Esophagus muscularis mucosa (tissue), 4 donors: ENCODE measurements at places on chromosomes 6 and 20.
A peak's percentile ranks its signal among the peaks of the same experiment; 100 is the strongest.

GRCh38 chr20:58763076-58763475 is 70.5 kb downstream of the NPEPL1 start:
- H3K4me3 ChIP-seq, result no peak overlapping the region
- H3K4me1 ChIP-seq, result no peaks in the 10 kb centered on the region

GRCh38 chr6:5630636-5631035 is 369.3 kb downstream of the FARS2 start:
- H3K27ac ChIP-seq, result no peak overlapping the region
- no peaks in the 10 kb centered on the region for H3K36me3 ChIP-seq
- no peak for DNase-seq
- no peaks in the 10 kb centered on the region for H3K4me1 ChIP-seq
- no peaks in the 10 kb centered on the region for H3K27me3 ChIP-seq

DNA sequence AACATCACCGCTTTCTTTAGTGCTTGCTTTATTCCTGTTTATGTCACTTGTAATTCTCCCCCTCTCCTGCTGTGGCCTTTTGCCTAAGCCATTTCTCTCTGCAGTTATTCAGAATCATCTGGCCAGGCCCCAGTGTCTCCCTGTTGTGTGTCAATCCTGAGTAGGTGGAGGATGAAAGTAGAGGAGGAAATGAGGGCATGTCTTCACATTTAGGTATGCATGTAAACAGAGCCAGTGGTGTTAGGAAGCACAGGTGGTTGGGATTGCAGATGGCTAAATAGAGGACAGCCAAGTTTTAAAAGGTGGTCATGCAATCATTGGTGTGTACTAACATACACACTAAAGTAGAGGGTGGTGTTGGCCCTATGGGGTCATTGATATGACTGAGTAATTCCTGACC is 5.2 kb downstream of the PRSS35 start:
- no peaks in the 10 kb centered on the region for H3K4me1 ChIP-seq
- H3K27me3 ChIP-seq, result no peaks in the 10 kb centered on the region
- no peak overlapping the region for H3K27ac ChIP-seq

DNA sequence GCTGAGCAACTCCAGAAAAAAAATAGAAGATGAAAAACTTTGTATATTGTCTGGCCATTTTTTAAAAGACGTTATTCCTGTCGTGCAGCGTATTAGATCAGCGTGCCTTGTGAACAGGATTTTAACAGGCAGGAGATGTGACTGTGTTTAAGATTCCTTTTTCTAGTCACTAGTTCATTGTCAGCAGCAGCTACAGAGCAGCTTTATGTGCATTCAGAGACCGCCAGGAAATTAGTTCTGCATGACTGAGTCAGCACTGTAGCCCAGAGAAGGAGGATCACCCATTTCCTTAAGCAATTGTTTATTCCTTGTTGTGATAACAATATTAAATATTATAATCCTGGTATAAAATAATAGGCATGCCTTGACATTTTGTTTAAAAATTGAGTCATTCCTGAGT is 75.4 kb upstream of the ADGRB3 start:
- H3K4me3 ChIP-seq, result no peak overlapping the region
- no peak for DNase-seq
- no peak overlapping the region for H3K27ac ChIP-seq
- no peaks in the 10 kb centered on the region for H3K27me3 ChIP-seq
- no peaks in the 10 kb centered on the region for H3K36me3 ChIP-seq
- H3K4me1 ChIP-seq, result no peaks in the 10 kb centered on the region

DNA sequence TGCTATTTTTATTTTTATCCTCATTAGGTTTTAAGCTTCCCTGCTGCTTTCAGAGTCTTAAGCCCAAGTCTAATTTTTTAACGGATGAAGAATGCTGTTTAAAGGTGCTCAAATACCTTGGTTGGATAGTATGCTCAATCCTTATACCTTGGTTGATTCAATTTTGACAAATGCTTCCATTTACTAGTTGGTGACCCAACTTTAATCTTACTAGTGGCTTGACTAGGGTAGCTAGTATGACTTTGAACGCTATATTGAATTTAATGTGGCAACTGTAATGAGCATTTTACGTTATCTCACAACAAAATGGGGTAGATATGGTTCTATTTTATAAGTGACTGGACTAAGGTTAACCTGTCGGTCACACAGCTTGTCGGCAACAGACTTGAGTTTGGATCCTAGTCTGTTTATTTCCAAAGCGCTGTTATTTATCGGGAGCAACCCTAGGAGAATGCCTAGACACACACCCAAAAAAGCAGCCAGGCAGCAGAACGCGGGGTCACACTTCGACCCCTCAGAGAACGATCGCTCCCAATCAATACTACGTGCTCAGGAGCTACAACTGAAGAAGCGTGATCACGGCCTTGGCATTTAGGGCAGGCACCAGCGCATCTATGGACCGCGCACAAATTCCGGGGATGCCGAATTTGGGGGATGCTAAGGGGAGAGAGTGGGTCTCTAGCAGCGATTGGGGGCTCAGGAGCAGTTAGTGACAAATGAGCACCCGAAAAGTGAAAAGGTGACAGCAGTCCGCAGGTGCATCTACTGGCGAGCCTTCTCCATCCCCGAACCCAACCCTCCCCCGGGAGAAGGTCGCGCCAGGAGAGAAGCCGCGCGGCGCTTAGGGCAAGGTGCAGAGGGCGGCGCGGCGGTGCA is 586 bp upstream of the ALDH5A1 start:
- DNase-seq, result no peak
- H3K36me3 ChIP-seq, result no peaks in the 10 kb centered on the region
- peaks cover 27% of the 10 kb centered on the region for H3K4me1 ChIP-seq
- H3K4me3 ChIP-seq, result peak overlapping the region; percentile 61

DNA sequence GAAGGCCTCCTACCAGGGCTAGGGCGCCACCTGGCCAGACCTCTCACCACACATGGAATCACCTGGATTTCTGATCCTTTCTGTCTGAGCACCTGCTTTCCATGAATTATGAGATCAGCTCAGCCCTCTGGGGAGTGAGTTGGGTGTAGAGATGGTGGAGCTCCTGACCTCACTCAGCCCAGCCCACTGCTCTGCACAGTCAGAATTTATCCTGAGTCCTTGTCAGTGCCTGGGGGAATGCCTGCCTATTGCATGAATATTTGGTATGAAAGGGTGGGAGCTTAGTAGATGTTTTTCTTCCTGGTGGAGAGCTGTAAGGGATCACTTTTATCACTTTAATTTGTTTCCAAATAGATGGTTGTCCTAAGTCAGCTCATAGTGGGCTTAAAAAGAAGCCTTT is 47.5 kb downstream of the DTD1 start:
- H3K4me3 ChIP-seq, result no peak overlapping the region
- H3K27me3 ChIP-seq, result no peaks in the 10 kb centered on the region
- DNase-seq, result no peak
- H3K36me3 ChIP-seq, result peaks cover 8% of the 10 kb centered on the region

- DNase-seq, result no peak
- no peaks in the 10 kb centered on the region for H3K36me3 ChIP-seq
- no peak overlapping the region for H3K4me3 ChIP-seq
- H3K4me1 ChIP-seq, result no peaks in the 10 kb centered on the region
- no peaks in the 10 kb centered on the region for H3K27me3 ChIP-seq
- H3K27ac ChIP-seq, result no peak overlapping the region
Measured at GRCh38 chr6:66538551-66539135, 831.6 kb upstream of the EYS start.

DNA sequence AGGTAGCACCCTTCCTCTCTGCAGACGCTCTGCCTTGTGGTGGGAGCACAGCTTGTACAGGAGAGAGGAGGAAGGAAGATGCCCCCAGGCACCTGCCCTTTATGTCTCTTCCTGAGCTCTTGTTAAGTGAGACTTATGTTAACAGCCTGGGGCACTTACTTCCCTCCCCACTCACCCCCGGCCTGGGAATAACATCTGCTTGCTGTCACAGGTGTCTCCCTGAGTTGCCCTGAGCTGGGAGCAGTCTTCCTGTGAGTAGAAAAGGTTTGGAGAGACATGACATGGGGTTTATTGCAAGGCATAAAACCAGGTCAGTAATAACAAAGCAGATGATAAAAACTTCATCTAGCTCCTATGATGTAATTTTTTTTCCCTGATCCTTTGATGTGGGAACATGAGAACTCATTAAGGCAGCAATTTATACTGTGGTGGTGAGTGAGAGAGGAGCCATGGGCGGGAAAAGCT is 1.9 kb downstream of the SSTR4 start:
- peaks cover 18% of the 10 kb centered on the region for H3K4me1 ChIP-seq
- no peak for DNase-seq
- H3K4me3 ChIP-seq, result no peak overlapping the region
- peaks cover 7% of the 10 kb centered on the region for H3K27me3 ChIP-seq
- H3K36me3 ChIP-seq, result no peaks in the 10 kb centered on the region

GRCh38 chr20:51416532-51417249 is 125.8 kb downstream of the NFATC2 start:
- no peak for DNase-seq
- H3K27ac ChIP-seq, result no peak overlapping the region

- H3K4me3 ChIP-seq, result no peak overlapping the region
- no peak for DNase-seq
- H3K36me3 ChIP-seq, result no peaks in the 10 kb centered on the region
- no peaks in the 10 kb centered on the region for H3K27me3 ChIP-seq
Measured at GRCh38 chr20:56278196-56278595, 29.7 kb downstream of the MC3R start.

GRCh38 chr6:69933239-69933638 is 66.9 kb downstream of the COL19A1 start:
- no peak overlapping the region for H3K4me3 ChIP-seq
- H3K27me3 ChIP-seq, result no peaks in the 10 kb centered on the region
- H3K4me1 ChIP-seq, result no peaks in the 10 kb centered on the region
